ENCODE measurements at places on chromosomes 4 and X.
A peak's percentile ranks its signal among the peaks of the same experiment; 100 is the strongest.

- H3K27ac ChIP-seq: no peak overlapping the region
- no peaks in the 10 kb centered on the region for H3K4me1 ChIP-seq
- DNase-seq: no peak
- no peaks in the 10 kb centered on the region for H3K27me3 ChIP-seq
Measured at GRCh38 chr4:10704430-10704810, 19.9 kb upstream of the CLNK start.

DNA sequence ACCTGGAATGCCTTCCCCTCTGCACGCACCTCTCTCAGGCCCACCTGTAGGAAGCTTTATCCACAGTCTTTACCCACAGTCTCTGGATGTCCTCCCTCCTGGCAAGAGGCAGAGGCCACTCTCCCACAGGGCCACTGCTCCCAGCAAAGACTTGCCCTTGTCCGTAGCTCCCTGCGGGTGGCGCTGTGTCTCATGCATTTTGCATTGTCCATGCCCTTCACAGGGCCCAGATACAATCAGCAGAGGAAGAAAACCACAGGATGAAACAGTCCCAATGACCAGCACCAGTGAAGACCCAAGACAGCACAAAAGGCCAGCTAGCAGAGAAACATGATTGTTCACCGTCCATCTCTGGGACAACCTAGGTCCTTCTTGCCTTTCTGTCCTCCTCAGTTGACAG, 2.1 kb upstream of the NSG1 start:
- peaks cover 2% of the 10 kb centered on the region for H3K36me3 ChIP-seq
- H3K4me1 ChIP-seq: peaks cover 2% of the 10 kb centered on the region
- peaks cover 2% of the 10 kb centered on the region for H3K27me3 ChIP-seq
- DNase-seq: peak; percentile 85
- no peak overlapping the region for H3K27ac ChIP-seq

GRCh38 chrX:68831405-68832100, 2.7 kb downstream of the EFNB1 start:
- no peaks in the 10 kb centered on the region for H3K36me3 ChIP-seq
- peaks cover 69% of the 10 kb centered on the region for H3K27me3 ChIP-seq
- H3K4me1 ChIP-seq: no peaks in the 10 kb centered on the region
- peak overlapping the region; percentile 86 for H3K4me3 ChIP-seq

GRCh38 chr4:47831026-47831679, 6.7 kb downstream of the CORIN start:
- peaks cover 6% of the 10 kb centered on the region for H3K4me1 ChIP-seq
- no peaks in the 10 kb centered on the region for H3K36me3 ChIP-seq
- H3K27me3 ChIP-seq: no peaks in the 10 kb centered on the region
- DNase-seq: no peak
- no peak overlapping the region for H3K27ac ChIP-seq

GRCh38 chr4:76694056-76694455, 203.9 kb downstream of the SOWAHB start:
- no peaks in the 10 kb centered on the region for H3K36me3 ChIP-seq
- H3K4me3 ChIP-seq: no peak overlapping the region
- no peak overlapping the region for H3K27ac ChIP-seq
- peaks cover 34% of the 10 kb centered on the region for H3K4me1 ChIP-seq

- H3K36me3 ChIP-seq: peaks cover 3% of the 10 kb centered on the region
- no peaks in the 10 kb centered on the region for H3K27me3 ChIP-seq
- no peak overlapping the region for H3K4me3 ChIP-seq
- no peak for DNase-seq
- H3K4me1 ChIP-seq: peaks cover 2% of the 10 kb centered on the region
- no peak overlapping the region for H3K27ac ChIP-seq
Measured at GRCh38 chr4:172009446-172010230, 196.4 kb downstream of the GALNTL6 start.

GRCh38 chrX:123215397-123216089, 31.5 kb downstream of the GRIA3 start:
- no peaks in the 10 kb centered on the region for H3K27me3 ChIP-seq
- no peaks in the 10 kb centered on the region for H3K4me1 ChIP-seq
- no peak overlapping the region for H3K27ac ChIP-seq
- DNase-seq: no peak
- no peak overlapping the region for H3K4me3 ChIP-seq

DNA sequence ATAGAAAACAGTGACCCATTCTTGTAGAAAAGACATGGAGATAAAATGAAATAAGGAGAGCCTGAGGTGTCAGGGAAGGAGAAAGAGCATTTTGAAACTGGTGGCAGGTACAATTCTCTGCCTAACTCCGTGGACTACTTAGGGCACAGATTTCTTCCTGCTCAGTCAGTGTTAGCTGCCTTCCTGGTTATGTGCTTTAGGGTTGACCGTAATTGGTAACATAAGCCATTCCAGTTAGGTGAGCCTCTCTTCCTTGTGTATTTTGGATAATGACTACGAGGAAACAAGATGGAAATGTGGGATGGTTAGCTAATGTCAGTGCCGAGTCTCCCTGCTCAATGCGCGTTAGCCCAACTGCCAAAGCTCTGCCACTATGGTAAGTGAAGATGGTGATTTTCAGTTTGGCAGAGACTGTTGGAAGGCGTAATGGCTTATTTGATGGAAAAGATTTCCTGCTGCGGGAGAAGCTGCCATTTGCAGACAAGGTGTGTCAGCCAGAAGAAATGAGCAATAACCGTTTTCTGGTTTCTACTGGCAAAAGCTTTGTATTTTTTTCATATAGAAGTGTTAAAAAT, 174.1 kb downstream of the CBR4 start:
- H3K27me3 ChIP-seq: peaks cover 2% of the 10 kb centered on the region
- H3K4me1 ChIP-seq: peaks cover 3% of the 10 kb centered on the region
- no peak for DNase-seq
- no peak overlapping the region for H3K27ac ChIP-seq

- no peak overlapping the region for H3K4me3 ChIP-seq
- no peaks in the 10 kb centered on the region for H3K36me3 ChIP-seq
- no peak overlapping the region for H3K27ac ChIP-seq
- no peaks in the 10 kb centered on the region for H3K27me3 ChIP-seq
Measured at GRCh38 chr4:76525751-76526150, 90.7 kb downstream of the SHROOM3 start.

DNA sequence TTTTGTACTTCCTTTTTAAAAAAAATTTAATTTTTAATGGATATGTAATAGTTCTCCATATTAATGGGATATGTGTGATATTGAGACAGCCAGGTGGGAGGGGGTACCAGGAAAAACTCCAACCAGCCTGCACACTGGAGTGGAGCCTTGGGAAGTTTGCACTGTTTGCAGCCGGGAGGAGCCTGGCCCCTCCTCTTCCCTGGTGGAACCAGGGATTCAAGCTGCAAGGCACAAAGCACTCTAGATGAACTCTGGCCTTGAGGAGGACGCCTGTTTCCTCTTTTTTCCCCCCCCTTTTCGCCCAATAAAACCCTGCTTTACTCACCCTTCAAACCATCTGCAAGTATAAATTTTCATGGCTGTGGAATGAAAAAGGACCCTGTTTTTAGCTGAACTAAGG, 48.2 kb upstream of the GC start:
- no peaks in the 10 kb centered on the region for H3K36me3 ChIP-seq
- H3K4me3 ChIP-seq: no peak overlapping the region
- peaks cover 3% of the 10 kb centered on the region for H3K4me1 ChIP-seq
- DNase-seq: no peak
- H3K27me3 ChIP-seq: no peaks in the 10 kb centered on the region

GRCh38 chrX:78545233-78545632, 113.9 kb downstream of the RTL3 start:
- H3K4me3 ChIP-seq: no peak overlapping the region
- H3K36me3 ChIP-seq: peaks cover 32% of the 10 kb centered on the region
- no peak for DNase-seq
- no peaks in the 10 kb centered on the region for H3K27me3 ChIP-seq
- no peak overlapping the region for H3K27ac ChIP-seq

GRCh38 chr4:173167758-173168395, 734 bp upstream of the GALNT7 start:
- peak overlapping the region; percentile 71 for H3K27ac ChIP-seq
- H3K4me3 ChIP-seq: peak overlapping the region; percentile 92
- peaks cover 12% of the 10 kb centered on the region for H3K4me1 ChIP-seq
- peak; percentile 66 for DNase-seq
- H3K36me3 ChIP-seq: peaks cover 22% of the 10 kb centered on the region
